ENCODE measurements at places on chromosomes 2 and 18.

- no peak for DNase-seq
Measured at GRCh38 chr2:222364285-222364895, 60.0 kb upstream of the SGPP2 start.

DNA sequence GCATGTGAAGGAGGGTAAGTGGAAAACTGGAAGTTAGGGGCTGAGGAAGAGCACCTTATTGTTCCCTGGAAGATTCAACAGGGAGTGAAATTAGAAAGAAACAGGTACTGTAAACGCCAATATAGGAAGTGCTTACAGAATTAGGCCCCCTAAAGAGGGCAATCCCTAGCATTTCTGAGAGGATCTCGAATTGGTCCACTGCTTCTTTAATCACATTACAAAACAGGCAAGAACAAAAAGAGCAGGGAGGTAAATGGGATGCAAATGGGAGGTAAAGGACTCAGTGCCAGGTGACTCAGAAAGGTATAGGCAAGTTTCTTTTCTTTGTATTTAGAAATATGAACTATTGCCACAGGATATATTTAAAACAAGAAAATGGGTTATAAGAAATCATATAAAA, 116.4 kb upstream of the FANCL start:
- no peak for DNase-seq

DNA sequence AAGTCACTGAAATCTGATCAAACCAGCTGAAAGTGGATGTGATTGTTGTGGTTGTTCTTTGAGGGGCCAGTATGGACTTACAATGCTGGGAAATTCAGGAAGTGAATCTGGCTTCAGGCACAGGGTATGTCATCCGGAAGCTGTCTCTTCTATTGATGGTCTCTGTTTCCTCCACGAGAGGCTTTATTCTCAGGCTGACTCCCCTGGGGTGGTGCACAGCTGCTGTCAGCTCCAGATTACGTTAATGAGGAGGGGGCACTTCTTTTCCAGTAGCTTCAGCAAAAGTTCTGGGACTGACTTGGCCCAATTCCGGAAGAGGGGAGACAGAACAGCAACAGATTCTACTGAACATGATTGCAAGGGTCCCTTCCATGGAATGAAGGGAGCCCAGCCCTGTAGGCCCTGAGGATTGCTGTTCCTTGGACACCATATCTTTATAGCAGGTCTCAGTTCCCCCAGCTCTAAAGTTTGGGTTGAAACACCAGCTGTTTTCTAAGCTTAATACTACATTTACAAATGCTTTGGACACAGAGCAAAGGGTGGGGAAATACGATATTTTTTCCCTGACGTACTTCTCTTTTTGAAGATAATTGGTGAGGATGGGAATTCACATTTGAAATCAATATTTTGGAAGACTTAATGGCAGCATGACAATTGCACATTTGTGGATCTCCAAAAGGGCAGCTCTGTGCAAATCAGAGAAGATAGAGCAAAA, 400.9 kb downstream of the TSN start:
- DNase-seq, result no peak

DNA sequence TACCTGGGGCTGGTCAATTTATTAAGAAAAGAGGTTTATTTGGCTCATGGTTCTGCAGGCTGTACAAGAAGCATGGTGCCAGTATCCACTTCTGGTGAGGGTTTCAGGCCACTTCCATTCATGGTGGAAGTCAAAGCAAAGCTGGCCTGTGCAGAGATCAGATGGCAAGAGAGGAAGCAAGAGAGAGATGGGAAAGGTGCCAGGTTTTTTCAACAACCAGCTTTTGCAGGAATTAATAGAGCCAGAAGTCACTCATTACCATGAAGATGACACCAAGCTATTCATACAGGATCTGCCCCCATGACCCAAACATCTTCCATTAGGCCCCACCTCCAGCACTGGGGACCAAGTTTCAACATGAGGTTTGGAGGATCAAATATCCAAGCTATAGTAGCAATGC, 56.8 kb upstream of the ST3GAL5 start:
- DNase-seq, result no peak

- DNase-seq, result no peak
Measured at GRCh38 chr2:54611830-54612545, 111.5 kb upstream of the EML6 start.

- DNase-seq, result no peak
Measured at GRCh38 chr2:202726070-202726469, 91.3 kb downstream of the FAM117B start.

DNA sequence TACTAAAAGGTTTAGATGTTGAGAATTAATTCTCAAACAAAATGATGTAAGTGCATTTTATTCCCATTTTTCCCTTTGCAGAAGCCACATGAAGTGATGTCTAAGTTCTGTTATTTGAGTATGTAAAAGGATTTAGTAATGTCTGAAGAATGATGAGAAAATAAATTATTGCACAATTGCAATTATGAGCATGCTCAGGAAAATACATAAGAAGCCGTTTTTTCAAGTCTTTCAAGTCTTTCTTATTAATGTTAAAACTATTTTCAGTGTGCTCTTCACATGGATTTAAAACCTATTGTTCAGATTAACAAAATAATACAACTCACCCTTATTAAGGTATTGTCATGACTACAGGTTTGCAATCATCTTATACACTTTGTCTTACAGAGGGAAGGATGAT, 331.4 kb upstream of the NETO1 start:
- DNase-seq, result no peak

DNA sequence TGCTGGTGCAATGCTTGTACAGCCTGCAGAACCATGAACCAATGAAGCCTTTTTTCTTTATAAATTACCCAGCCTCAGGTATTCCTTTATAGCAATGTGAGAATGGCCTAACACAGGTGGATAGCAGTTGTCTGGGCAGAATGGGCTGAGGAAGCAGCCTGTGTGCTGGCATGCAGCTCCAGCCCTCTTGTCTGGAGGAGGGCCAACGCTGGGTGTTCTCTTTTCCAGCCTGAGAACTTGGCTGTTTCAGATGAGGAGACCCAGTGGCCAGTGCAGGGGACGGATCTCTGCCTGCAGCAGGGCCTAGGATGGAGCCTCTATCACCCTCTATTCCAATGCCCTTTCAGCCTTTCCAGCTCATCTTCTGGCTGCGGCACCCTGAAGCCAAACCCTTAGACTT, 58.8 kb downstream of the CTIF start:
- DNase-seq, result no peak

DNA sequence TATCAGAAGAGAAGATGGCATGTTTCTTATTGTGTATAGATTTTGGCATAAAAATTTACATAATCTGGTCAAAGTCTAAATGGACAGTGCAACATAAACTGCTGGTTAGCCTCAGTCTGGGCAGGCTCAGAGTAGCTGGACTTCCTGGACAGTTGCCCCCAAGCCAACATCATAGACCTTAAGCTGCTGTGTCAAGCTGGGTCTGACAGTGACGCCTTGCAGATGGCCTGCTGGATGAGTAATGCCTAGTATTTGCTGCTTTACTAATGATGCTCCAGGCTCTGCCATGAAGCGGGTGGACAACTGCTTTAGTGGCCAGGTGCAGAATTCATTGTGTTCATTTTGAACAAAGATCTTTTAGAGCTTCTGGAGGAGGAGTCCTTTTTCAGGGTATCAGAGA, 603.7 kb upstream of the ZEB2 start:
- DNase-seq, result no peak

- DNase-seq, result no peak
Measured at GRCh38 chr2:182261860-182262387, 164.9 kb downstream of the PDE1A start.

DNA sequence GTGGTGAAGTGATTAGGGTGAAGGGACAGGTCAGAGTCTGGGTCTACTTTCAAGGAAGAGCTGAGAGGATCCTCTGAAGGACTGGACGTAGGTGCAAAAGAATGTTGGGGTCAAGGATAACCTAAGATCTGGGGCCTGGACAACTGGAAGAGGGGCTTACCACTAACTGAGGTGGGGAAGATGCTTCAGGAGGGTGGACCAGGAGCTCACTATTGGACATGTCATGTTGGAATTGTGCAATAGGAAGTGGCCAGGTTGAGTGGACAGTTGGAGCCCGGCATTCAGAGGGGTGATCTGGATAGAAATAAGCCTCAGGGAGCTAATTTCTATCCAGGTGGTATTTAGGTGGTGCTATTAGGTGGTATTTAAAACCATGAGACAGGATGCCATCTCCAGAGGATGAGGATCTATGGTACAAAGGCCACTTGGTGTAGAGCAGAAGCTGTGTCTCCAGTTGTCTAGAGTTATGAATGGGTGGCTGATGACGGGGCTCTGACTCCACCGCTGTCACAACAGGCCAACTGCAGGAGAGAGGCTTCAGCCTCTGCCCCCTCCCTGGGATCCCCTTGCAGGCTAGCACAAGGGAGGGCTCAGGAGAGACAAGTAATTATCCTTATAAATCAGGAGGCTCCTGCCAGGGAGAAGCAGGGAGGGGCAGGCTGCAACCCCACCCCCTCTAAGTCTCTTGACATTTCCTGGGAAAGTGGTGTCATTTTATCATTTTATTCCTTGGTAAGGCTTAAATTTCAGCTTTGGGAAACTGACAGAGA, 158.0 kb downstream of the SMAD7 start:
- no peak for DNase-seq

GRCh38 chr2:8049851-8050571, 631.8 kb upstream of the ID2 start:
- DNase-seq, result no peak

DNA sequence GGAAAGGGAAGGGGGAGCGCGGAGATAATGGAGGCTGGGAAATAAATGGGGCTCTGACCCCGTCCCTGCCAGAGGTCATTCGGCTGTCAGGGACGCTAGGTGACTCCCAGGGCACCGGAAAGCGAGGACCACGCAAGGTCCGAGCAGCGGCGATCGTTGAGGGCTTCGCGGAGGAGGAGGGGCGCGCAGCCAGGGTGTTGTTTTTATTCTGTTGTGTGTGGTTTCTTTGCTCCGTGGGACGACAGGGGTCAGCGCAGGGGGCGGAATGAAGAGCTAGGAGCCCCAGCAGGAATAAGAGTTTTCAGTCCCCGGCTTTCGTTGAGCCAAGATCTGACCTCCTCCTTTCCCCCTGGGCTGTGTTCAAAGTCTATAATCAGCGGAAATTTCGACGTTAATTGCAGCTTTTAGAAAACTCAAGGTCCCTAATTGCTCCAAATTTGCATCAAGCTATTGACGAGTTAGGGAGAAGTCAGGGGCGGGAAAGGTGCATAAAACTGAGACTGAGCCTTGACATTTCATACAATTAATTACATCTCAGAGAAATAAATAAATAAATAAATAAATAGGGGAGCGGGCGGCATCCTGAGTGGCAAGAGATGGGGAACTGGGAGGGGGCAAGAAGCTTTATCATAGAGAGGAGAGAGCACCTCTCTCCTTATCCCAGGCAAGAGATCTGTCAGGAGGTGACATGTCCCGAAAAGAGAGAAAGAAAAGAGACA, 2.2 kb downstream of the GAD1 start:
- no peak for DNase-seq

DNA sequence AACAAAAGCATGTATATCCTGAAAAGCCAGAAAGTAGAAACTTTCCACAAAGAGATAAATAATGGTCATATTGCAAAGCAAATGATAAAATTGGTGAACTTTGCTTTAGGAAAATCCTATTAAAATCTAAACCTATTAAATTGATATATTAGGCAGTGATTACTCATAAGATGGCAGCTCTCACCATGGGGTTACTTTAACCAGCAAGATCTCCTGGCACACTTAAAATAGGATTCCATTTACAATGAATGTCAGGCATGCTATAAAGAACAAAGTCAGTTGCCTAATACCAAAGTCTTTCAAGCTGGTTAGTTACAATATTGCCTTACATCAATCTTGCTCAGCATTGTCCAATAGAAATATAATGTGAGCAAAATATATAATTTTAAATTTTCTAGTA, 816.2 kb downstream of the BCL11A start:
- DNase-seq, result no peak

- DNase-seq, result peak; percentile 84
Measured at GRCh38 chr2:136116813-136117390, 1.0 kb downstream of the CXCR4 start.

GRCh38 chr2:1633936-1634587, 110.3 kb downstream of the PXDN start:
- DNase-seq, result no peak

GRCh38 chr2:139529080-139529479, 748.9 kb upstream of the NXPH2 start:
- no peak for DNase-seq

DNA sequence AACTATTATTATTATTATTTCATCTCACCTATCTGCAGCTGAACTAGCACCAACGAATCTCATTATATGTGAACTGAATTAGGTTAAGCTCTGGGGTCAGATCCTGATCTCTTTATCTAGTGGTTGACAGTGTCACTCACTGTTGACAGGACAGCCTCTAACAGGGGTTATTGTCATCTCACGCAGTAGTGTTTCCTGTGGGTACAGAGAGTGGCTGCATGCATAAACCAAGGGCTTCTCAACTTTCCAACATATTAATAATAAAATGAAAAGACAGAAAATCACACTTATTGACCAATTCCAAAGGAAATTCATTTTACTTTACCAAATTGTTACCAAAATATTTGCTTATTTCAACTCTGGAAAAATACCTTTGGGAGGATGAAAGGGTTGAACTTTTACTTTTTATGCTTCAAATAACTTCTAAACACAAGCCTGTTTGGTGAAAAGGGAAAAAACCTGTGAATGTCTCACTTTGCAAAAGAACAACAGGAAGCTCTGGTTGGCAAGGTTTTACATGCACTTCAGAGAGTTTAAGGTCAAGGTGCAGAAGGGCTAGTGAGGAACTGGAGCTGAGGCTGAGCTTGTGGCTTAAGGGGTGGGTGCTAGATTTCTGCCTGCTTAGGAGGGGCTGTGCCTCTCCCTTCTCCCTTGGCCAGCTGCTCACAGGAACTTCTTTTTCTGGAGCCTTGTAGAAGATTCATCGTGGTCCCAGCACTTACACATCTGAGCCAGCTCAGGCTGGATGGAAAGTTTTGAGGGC, 72.6 kb downstream of the CTAGE1 start:
- peak; percentile 38 for DNase-seq

DNA sequence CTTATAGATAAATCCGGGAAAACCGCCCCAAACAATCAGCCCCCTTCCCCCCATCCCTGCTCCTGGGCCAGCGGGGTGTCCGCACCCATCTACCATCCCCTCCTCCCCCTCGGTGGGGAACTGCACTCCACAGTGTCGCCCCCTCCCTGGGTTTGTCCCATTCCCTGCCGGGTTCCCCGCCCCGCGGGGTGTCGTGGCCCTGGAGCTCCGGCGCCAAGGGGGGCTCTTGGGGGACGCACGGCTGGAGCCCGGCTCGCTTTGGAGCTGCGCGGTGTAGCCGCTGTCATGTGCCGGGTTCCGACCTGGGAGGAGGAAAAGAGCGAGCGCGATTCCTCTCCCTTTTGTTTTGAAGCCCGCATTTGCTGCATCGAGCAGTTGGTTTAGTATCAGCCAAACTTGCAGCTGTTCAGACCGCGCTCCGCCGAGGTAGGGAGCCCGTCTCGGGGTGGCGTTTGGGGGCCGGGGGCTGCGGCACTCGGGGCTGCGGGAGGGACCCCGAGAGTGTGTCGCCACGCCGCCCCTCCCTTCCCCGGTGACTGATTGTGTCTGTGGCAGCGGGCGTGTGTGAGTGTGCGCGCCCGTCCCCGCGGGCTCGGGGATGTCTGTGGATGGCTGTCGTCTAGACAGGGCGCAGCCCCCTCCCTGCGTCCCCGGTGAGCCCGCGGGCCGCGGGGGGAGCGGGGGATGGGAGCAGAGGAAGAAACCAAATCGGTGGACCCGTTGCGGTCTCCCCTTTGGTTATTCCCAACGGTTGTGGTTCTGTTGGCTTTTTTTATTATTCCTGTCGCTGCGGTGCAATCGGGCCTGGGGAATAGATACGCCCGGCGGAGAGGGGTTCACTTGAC, 797 bp downstream of the CTIF start:
- peak; percentile 20 for DNase-seq

- DNase-seq, result no peak
Measured at GRCh38 chr2:105175231-105175630, 66.3 kb upstream of the GPR45 start.

- DNase-seq, result no peak
Measured at GRCh38 chr2:101480764-101481163, 5.9 kb upstream of the RFX8 start.

Data from CD4-positive, alpha-beta T cell treated with Interleukin-15 for 1 hour (primary cell).